ENCODE measurements at places on chromosomes 4 and X. TPM values are rescaled to one million over a fixed set of nuclear protein-coding genes. Genes with fewer than 3 reads are reported as not detected.

The AKAP4 gene
- not detected for total RNA-seq

The IL2 gene
- not detected for total RNA-seq

The IGBP1 gene
- total RNA-seq, result 77.4 TPM

The SLC9B2 gene
- total RNA-seq, result 11.8 TPM

The NDP gene
- total RNA-seq, result 1.2 TPM

The PRR32 gene
- not detected for total RNA-seq

The SPANXN3 gene
- not detected for total RNA-seq

The DIAPH2 gene
- 12.5 TPM for total RNA-seq

The MAGEA2B gene
- not detected for total RNA-seq

The BMP3 gene
- total RNA-seq, result under 0.01 TPM

All from smooth muscle cell of the coronary artery (primary cell).